Hematopoietic multipotent progenitor cell (in vitro differentiated cells): ENCODE measurements at places on chromosomes 16 and 17. TPM values are rescaled to one million over a fixed set of nuclear protein-coding genes. Genes with fewer than 3 reads are reported as not detected.

The KRT27 gene
- not detected for total RNA-seq

The PYDC1 gene
- not detected for total RNA-seq

The FKBP10 gene
- 6.5 TPM for total RNA-seq

The RPH3AL gene
- total RNA-seq, result 14.3 TPM

The SETD1A gene
- total RNA-seq, result 10.8 TPM

The TP53TG3C gene
- total RNA-seq, result not detected

The DUSP14 gene
- total RNA-seq, result 27.5 TPM

The PIRT gene
- total RNA-seq, result not detected

The PPL gene
- 0.81 TPM for total RNA-seq

The GPR142 gene
- 1.3 TPM for total RNA-seq

The HNF1B gene
- total RNA-seq, result under 0.01 TPM

The RANGRF gene
- total RNA-seq, result 18.9 TPM

The KRT15 gene
- total RNA-seq, result not detected

The ARMC7 gene
- total RNA-seq, result 10.8 TPM

The CDR2L gene
- total RNA-seq, result 2.2 TPM

The NUDT21 gene
- total RNA-seq, result 34.5 TPM

The FNDC8 gene
- not detected for total RNA-seq

The SLC22A31 gene
- not detected for total RNA-seq

The GAS7 gene
- total RNA-seq, result 16.2 TPM

The ADAP2 gene
- 0.54 TPM for total RNA-seq

The TSPOAP1 gene
- total RNA-seq, result 16.7 TPM

The C17orf107 gene
- 18.3 TPM for total RNA-seq

The IRX5 gene
- under 0.01 TPM for total RNA-seq

The TMEM220 gene
- total RNA-seq, result 17.0 TPM

The UMOD gene
- total RNA-seq, result not detected

The DGKE gene
- total RNA-seq, result 8.9 TPM

The ZKSCAN2 gene
- total RNA-seq, result 4.0 TPM

The KRT32 gene
- not detected for total RNA-seq

The MT3 gene
- total RNA-seq, result not detected

The OTOP2 gene
- not detected for total RNA-seq

The CTRB2 gene
- not detected for total RNA-seq

The TEX19 gene
- total RNA-seq, result not detected

The ODAD4 gene
- total RNA-seq, result 0.54 TPM

The GPR179 gene
- under 0.01 TPM for total RNA-seq

The ZFHX3 gene
- 4.0 TPM for total RNA-seq

The TUBB3 gene
- 1.1 TPM for total RNA-seq

The TNS4 gene
- under 0.01 TPM for total RNA-seq

The SLC16A6 gene
- total RNA-seq, result 0.27 TPM

The ZNF423 gene
- total RNA-seq, result 0.81 TPM

The CCL14 gene
- total RNA-seq, result not detected

The RCVRN gene
- 0.27 TPM for total RNA-seq

The C17orf67 gene
- 2.4 TPM for total RNA-seq

The RBFOX1 gene
- not detected for total RNA-seq

The TPSG1 gene
- not detected for total RNA-seq

The TP53TG3B gene
- not detected for total RNA-seq

The CACNG1 gene
- not detected for total RNA-seq

The CACNG4 gene
- total RNA-seq, result not detected
